ENCODE measurements at places on chromosomes 2 and 18. TPM values are rescaled to one million over a fixed set of nuclear protein-coding genes. Genes with fewer than 3 reads are reported as not detected.

Gene POTEF
- 0.20 TPM for total RNA-seq

Gene REG1B
- not detected for total RNA-seq

Gene ESPNL
- total RNA-seq, result 0.03 TPM

Gene PAIP2B
- total RNA-seq, result 0.03 TPM

Gene KCNIP3
- total RNA-seq, result 14.1 TPM

Gene ANKRD30BL
- total RNA-seq, result not detected

Gene GKN2
- total RNA-seq, result not detected

Gene ALPI
- total RNA-seq, result not detected

All from MG63 (cell line).